ENCODE measurements at places on chromosomes 1 and 21. TPM values are rescaled to one million over a fixed set of nuclear protein-coding genes. Genes with fewer than 3 reads are reported as not detected.

Gene BRDT
- 0.15 TPM for total RNA-seq

Gene HAO2
- total RNA-seq: not detected

Gene RBP7
- total RNA-seq: 5.7 TPM

Gene DENND2C
- total RNA-seq: 4.1 TPM

GRCh38 chr1:49351768-49352167, 575.1 kb upstream of the BEND5 start:
- H3K27ac ChIP-seq: no peak overlapping the region
- H3K27me3 ChIP-seq: no peaks in the 10 kb centered on the region
- H3K4me1 ChIP-seq: no peaks in the 10 kb centered on the region
- H3K36me3 ChIP-seq: no peaks in the 10 kb centered on the region

GRCh38 chr1:230109066-230109465, 42.0 kb downstream of the GALNT2 start:
- H3K4me1 ChIP-seq: peaks cover 24% of the 10 kb centered on the region
- H3K4me3 ChIP-seq: no peak overlapping the region
- no peaks in the 10 kb centered on the region for H3K36me3 ChIP-seq
- H3K27ac ChIP-seq: no peak overlapping the region
- no peak for DNase-seq

DNA sequence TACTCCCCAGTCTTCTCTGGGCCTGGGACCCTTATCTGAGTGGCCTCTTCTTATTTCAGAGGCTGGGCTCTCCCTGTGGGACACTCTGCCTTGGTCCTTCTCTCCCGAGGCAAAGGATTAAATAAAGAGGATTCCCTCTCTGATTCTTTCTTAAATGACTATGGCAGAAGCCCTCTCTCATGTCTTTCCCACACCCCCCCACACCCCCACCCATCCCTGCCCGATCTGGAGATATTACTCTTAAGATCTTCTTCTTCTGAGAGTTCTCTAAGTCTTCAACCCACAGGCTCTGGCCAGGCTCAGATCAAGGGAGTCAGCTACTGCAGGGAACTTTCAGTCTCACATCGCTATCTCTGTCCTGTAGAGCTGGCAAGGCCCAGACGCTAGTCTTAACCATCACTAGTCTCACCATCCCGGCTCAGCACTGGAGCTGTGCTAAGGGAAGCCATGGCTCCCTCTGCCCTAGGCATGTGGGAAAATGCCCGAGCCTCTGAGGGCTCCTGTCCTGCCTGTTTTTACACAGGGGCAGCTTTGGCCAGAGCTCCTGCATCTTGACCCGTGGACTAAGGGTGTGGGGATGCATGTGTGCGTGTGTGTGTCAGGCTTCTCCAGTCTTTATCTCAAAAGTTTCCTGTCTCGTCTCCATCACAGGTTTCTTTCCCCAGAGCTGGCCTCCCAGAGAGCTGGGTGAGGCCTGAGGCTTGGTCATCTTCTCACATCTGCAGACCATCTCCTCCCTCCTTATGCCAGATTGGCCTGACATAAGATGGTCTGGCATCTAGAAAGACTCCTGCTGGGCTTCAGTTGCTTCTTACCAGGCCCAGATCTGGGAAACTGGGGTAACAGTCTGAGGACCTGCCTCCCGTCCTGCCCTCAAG, 36.7 kb downstream of the LGR6 start:
- no peaks in the 10 kb centered on the region for H3K36me3 ChIP-seq
- no peak overlapping the region for H3K27ac ChIP-seq
- DNase-seq: no peak
- H3K27me3 ChIP-seq: no peaks in the 10 kb centered on the region
- no peaks in the 10 kb centered on the region for H3K4me1 ChIP-seq
- H3K4me3 ChIP-seq: no peak overlapping the region

- no peaks in the 10 kb centered on the region for H3K36me3 ChIP-seq
- H3K27me3 ChIP-seq: no peaks in the 10 kb centered on the region
- peak; percentile 64 for DNase-seq
Measured at GRCh38 chr1:9235096-9235459, 504 bp downstream of the H6PD start.

DNA sequence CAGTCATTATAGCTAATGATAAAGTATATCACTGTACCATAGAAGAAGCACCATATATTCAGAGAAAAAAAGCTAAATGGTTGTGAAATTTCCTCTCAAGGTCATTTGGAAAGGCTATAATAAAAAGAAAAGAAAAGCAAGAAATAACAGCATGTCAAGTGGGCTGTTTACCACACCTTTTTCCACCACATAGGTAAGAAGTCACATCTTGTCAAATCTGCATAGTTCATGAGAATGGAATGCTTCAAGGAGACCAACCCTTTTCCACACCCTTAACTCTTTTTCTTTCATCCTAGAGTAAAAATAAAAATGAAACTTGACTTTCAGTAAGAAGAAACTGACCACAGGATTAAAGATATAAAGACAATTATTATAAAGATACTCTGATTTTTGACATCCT, 91.2 kb downstream of the ATP6V1G3 start:
- no peak for DNase-seq
- H3K27me3 ChIP-seq: no peaks in the 10 kb centered on the region
- no peak overlapping the region for H3K27ac ChIP-seq
- no peaks in the 10 kb centered on the region for H3K4me1 ChIP-seq
- no peaks in the 10 kb centered on the region for H3K36me3 ChIP-seq

- H3K36me3 ChIP-seq: peaks cover 52% of the 10 kb centered on the region
- no peak overlapping the region for H3K27ac ChIP-seq
- no peak overlapping the region for H3K4me3 ChIP-seq
- H3K4me1 ChIP-seq: peaks cover 3% of the 10 kb centered on the region
Measured at GRCh38 chr21:33428669-33429068, 25.5 kb downstream of the IFNGR2 start.
